ENCODE measurements at places on chromosomes 7 and 10.

DNA sequence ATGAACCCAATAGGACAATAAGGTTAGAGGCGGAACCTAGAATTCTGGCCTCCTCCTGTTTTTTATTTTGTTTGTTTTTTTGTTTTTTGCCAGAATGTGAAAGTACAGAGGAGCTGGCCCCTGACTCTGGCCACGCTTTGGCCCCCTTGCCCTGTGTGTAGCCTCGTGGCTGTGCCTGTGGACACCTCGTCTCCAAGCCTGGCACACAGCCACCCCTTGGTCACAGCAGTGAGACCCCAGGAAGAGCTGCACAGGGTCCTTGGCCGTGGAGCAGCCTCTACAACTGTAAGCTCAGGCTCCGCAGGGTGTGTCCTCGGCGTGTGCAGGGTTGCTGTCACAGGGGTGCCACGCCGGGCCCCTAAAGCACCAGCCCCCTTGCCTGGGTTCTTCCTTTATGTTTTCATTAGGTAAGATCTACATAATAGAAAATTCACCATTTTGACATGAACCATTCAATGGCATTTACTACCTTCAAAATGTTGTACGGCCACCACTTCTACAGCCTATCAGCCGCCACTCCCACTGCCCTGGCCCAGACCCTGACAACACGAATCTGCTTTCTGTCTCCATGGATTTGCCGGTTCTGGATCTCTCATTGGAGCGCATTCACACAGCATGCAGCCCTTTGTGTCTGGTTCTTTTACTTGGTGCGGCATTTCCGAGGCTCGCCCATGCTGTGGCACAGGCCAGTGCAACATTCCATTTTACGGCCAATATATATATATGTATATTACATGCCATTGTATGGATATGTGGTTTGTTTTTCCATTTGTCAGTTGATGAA is 51.0 kb downstream of the AMZ1 start:
- no peak for DNase-seq

DNA sequence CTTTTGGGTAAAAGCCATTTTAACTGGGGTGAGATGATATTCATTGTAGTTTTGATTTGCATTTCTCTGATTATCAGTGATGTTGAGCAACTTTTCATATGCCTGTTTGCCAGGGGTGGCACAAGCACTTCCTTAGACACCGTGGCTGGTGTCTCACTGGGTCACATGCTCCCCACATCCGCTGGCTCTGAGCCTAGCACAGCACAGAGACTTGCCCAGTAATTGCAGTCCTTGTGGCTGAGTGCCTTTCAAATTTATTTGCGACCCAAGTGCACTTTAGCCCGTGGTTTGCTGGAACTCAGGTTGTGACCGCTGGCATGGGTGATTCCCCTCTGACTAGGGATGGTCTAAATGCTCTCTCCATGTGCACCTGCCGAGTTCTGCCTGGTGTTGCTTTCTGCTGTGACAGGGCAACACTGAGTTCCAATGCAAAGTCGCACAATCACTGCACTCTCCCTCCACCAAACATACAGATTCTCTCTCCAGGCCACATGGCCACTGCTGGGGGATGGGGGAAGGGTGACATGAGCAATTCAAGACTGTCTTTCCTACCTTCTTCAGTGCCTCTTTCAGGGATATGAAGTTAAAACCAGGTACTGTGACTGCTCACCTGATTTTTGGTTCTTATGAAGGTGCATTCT is 66.5 kb downstream of the ZNF277 start:
- no peak for DNase-seq

DNA sequence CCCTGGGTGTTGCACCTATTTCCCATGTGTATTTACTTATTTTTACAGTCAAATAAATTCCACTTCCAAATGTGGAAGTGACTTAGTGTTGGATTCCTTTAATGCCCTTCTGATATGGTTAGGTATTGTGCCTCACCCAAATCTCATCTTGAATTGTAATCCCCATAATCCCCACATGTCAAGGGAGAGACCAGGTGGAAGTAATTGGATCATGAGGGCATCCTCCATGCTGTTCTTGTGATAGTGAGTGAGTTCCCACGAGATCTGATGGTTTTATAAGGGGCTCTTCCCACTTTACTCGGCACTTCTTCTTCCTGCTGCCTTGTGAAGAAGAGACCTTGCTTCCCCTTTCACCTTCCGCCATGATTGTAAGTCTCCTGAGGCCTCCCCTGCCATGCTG is 136.9 kb downstream of the SNX10 start:
- DNase-seq = no peak

- no peak for DNase-seq
These were observed 158.6 kb downstream of the INHBA start for GRCh38 chr7:41544241-41544640.
